GM20000 (cell line): ENCODE measurements at places on chromosomes 1 and 21.

- DNase-seq = no peak
These were observed 16.7 kb upstream of the TIAM1 start for GRCh38 chr21:31360717-31361116.

DNA sequence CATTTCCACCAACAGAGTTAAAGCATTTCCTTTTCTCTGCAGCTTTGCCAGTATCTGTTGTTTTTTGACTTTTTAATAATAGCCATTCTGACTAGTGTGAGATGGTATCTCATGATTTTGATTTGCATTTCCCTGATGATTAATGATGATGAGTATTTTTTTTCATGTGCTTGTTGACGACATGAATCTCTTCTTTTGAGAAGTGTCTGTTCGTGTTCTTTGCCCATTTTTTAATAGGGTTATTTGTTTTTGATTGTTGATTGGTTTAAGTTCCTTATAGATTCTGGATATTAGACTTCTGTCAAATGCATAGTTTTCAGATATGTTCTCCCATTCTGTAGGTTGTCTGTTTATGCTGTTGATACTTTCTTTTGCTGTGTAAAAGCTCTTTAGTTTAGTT is 37.9 kb upstream of the PALMD start:
- no peak for DNase-seq

- DNase-seq = no peak
These were observed 29.8 kb downstream of the RBM11 start for GRCh38 chr21:14245711-14246110.

DNA sequence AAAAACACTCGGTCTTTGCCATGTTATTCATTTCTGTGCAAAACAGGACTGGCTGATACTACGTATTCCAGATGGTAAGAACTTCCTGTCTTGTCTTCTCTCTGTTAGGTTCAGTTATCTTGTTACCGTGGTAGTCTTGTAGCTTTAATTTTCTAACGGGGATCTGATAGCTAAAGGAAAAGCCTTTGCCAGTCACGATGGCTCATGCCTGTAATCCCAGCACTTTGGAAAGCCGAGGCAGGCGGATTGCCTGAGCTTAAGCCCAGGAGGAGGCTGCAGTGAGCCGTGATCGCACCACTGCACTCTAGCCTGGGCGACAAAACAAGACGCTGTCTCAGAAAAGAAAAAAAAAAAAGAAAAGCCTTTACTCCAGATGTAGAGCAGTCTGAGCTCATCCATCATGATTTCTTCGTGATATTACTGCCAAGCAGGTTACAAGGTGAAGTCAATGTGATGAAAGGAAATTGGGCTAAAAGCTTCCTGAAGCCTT is 11.1 kb upstream of the MSTO1 start:
- DNase-seq = no peak

DNA sequence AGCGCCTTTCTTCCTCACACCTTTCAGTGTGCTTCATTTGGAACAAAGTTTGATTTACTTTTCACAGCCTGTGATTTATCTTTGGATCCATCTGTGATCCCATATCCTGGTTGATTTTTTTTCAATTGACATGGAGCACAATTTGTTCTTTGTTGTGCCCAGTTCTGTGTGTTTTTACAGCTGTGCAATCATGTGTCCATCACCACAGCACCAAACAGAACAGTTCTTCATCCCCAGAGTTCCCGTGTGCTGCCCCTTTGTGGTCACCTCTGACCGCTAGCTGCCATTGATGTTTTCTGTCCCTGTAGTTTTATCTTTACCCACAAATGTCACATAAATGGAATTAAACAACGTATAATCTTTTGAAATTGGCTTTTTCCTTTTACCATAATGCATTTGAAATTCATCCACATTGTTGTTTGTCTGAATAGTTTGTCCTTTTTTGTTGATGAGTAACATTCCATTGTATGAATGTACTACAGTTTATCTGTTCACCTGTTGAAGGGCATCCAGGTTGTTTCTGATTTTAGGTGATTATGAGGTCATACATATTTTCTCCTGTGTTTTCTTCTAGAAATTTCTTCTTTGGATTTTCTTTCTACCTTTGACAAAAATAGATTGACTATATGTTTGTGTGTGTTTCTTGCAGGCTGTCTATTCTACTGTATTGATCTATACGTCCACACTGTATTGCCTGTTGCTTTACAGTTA is 17.4 kb downstream of the MIGA1 start:
- DNase-seq = no peak

DNA sequence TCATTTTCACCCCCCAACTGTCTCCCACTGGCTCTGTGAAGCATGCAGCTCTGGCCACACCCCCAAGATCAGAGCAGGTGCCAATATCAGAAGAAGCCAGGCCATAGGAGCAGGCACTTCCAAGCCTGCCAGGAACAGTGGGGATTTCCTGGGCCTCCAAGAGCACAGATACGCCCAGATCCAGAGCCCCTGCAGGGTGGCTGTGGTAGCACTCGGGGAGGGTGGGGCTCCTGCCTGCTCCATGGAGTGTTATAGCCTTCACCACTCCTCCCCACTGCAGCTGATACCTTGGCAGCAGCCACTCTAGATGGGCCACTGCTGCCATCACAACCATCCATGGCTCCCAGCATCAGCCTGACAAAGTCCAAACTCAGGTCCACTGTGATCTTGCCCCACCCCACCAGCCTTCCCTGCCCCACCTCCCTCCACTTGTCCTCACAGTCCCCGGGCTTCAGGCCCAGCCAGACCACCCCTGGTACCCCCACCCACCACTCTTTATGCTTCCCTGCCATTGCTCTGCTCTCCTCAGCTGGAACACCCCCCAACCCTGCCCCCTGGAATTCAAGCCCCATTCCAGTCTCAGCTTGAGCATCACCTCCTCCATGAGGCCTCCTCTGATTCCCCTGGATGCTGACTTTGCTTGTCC is 448.3 kb downstream of the MATN1 start:
- no peak for DNase-seq

DNA sequence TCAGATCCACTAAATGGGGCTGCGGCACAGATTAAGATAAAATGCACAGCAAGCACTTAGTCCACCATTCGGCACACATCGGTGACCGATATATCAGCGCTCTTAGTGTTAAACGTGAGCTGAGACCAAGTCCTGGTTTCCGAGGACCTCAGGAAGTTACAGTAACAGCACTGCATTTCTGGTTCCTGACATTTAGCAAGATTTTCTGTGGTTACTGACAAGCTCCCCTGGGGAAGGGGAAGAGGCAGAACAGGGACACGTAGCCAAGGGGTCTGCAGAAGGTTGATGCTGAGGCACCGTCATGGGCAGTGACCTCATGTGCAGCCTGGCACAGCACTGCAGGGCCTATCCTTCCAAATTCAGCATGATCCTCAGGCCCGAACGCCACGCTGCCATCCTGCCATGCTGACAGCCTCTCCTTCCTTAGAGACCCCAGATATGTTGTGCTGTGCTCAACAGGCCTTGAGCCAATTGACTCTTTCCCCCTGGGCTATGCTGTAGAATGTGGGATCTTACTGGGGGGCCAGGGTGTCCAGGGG is 13.4 kb upstream of the PEF1 start:
- no peak for DNase-seq

DNA sequence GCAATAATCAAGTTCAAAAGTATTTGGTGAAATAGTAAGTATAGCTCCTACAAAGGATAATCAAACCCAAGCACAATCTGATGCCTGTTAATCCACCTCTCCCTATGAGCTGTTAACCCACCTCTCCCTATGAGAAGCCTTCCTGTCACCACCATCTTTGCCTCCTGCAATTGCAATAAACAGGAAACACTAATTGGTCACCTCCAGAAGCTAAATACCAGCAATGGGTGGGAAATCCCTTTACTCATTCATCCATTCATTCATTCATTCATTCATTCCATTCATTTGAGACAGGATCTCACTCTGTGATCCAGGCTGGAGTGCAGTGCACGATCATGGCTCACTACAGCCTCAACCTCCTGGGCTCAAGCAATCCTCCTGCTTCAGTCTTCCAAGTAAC is 132.8 kb downstream of the RERE start:
- no peak for DNase-seq

- DNase-seq = no peak
These were observed 220.7 kb downstream of the PDE4B start for GRCh38 chr1:66013371-66013770.

- DNase-seq = no peak
These were observed 194.8 kb downstream of the ZP4 start for GRCh38 chr1:237695878-237696277.

GRCh38 chr1:230681599-230681998 is 32.3 kb downstream of the AGT start:
- DNase-seq = no peak

- no peak for DNase-seq
These were observed 613.5 kb downstream of the LMO4 start for GRCh38 chr1:87942165-87942564.

DNA sequence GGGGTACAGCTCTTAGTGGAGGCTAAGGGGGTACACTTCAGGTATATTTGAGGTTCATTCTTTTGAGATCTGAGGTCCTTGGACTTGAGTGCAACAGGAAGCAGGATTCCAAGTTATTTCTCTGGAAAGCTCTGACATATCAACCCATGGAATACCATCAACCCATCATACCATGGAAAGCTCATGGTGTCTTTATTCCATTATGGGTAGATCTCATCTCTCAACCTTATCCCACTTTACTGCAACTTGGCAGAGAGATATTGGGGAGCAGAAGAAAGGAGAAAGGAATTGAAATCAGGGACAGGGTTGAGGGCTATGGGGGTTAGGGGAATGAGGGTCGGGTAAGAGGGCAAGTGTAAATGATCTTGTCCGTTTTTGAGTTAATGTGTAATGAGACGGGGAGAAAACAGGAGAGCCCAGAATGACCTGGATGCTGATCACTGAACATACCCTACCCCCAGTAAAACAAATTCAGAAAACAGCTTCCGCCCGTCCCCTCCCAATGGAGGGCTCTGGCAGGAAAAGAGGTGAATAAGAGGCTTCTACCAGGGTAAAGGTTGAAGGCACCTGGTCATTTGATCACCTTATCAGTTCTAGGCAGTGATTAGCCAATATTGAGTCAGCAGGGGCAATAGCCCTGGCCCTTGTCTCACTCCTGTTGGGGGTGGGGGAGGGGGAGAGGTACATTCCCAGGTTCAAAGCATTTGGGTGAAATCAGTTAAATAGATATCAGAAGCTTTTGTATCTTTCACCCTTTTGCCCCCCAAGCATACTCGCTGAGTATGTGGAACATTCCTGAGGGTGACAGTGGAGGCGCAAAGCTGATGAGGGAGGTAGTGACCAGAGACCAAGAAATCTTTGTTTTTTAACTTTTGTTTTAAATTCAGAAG is 622 bp upstream of the APOA2 start:
- DNase-seq = no peak

- DNase-seq = no peak
These were observed 18.7 kb upstream of the STUM start for GRCh38 chr1:226529891-226530290.

DNA sequence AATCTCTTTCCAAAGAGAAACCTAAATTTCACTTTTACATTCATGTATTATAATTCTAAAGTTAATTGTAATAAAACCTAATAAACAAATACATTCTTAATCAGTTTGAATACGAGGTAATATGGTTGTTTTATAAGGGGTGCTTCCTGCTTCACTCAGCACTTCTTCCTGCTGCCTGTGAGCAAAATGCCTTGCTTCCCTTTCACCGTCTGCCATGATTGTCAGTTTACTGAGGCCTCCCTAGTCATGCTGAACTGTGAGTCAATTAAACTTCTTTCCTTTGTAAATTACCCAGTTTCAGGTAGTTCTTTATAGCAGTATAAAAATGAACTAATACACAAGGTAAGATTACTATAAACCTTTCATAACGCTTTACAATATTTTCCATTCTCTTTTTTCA is 491.1 kb upstream of the LRRC7 start:
- no peak for DNase-seq

GRCh38 chr1:50251702-50252101 is 143.0 kb downstream of the ELAVL4 start:
- DNase-seq = peak; percentile 31

DNA sequence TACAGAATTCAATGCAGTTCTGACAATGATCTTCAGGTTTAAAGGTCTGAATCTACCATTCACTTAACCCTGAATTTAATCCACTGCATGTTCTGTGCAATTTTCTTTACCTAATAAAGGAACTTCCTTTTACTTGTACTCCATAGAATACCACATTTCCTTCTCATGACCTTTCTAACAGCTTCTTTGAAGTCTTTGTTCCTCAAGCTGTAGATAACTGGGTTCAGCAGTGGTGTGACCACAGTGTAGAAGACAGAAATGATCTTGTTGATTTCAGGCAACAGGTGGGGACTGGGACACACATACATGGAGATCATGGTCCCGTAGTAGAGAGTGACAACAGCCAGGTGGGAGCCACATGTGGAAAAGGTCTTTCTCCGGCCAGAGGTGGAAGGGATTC is 878 bp downstream of the OR11L1 start:
- no peak for DNase-seq

- peak; percentile 59 for DNase-seq
These were observed 1.7 kb upstream of the TNFRSF9 start for GRCh38 chr1:7942214-7942921.

GRCh38 chr1:169102567-169102966 is 3.9 kb upstream of the ATP1B1 start:
- no peak for DNase-seq

GRCh38 chr1:18681423-18681835 is 50.8 kb downstream of the PAX7 start:
- DNase-seq = peak; percentile 66

DNA sequence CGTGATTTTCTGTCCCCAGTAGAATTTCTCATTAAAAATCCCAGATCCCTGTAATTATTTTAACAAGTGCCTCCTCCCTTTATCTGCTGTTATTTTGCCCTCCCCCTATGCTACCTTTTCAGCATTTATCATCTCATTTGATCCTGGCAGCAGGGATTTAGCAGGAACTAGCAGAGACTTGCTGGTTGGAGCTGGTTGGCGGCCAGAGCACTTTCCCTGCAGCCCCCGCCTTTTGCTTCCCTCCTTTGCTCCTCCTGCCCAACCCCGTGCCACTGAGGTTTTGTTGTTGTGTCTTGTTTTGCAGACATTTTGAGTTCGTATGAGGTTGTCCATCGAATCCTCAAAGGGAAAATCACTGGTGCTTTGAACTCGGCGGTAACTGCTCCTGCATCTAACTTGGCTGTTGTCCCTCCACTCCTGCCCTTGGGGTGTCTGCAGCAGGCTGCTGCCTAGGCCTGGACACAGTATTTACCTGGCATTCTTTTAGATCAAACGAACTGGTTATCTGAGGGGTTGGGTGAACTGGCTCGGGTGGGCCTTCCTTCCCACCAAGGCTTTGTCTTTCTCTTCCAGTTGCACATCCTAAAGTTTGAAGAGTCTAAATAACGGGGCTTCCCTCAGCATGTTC is 11.2 kb downstream of the UBE2Q1 start:
- no peak for DNase-seq
